NCI-H1092 treated with DMSO at 0.1 percent for 48 hours (cell line): ENCODE measurements at places on chromosomes 5 and 9.
A peak's percentile ranks its signal among the peaks of the same experiment; 100 is the strongest.

DNA sequence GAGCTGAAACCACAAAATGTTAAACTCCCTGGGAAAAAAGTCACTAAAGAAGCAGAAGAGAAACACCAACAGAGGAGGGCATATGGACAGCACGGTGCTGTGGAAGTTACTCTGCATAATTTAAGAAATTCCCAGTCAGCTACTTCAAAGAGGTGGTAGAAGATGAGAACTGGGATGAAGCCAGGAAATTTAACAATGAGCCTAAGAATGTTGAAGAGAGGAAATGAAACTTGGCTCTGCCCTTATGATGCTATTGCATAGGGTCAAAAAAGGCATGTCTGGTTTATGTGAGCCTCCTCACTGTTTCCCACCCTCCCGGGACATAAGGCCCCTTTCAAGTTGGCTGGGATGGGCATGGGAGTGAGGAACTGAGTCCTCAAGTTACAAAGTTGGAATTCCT, 25.4 kb upstream of the SNX18 start:
- DNase-seq: no peak

DNA sequence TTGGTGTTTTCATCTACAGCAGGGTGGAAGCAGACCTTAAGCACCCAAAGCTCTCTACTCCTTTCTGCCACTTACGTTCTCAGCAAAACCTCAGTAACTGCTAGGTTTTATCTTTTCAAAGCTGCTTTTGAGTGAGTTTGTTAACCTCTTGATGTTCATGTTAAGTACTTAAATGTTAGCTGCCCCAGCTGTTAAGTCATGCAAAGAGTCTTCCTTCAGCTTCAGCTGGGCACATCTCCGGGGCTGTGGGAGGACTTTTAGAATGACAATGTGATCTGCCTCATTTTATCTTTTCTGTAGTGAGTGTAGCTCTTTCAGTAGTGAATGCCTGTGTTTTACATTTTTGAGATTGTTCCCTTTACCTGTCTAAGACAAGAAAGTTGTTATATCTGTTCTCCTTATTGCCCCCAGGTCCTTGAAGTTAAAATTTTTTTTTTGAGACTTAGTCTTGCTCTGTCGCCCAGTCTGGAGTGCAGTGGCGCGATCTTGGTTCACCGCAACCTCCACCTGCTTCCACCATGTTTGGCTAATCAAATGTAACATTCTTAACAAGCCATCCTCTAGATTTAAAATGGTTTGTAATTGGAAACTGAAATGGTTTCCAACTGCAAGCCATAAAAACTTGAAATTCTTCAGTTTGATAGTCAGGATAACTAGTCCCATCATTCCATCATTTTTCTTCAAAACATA, 19.6 kb downstream of the KDM4C start:
- DNase-seq: no peak

DNA sequence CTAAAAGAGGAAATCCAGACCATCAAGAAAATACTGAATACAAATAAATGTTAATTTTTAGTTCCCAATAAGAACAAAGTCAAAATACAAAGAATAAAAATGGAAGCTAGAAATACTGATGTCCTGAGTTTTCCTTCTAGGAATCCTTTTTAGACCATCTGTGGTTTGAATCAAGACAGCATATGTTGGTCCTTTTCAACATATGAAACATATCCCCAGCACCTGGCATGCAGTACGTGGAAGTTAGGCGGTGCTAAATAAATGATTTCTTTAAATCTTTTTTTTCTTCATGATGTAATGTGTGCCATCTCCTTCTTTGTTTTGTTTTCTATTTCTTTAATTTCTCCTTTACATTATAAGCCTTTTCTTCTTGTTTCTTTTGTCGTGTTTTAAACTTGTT, 34.0 kb downstream of the KIAA1958 start:
- no peak for DNase-seq

DNA sequence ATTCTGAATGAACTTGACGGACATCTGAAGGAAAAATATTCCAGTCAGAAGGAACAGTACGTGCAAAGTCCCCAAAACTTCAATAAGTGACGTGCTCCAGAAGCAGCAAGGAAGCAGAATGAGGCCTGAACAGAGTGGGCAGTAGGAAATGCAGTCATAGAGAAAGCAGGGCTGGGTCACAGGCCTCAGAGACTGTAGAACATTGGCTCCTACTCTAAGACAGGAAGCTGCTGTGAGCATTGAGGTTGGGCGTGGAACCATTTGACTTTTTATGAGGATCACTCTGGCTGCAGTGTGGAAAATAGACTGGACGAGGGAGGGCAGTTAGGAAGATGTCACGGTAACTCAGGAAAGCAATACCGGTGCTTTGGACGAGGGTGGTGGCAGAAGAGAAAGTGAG, 64.0 kb downstream of the DOCK8 start:
- DNase-seq: no peak

DNA sequence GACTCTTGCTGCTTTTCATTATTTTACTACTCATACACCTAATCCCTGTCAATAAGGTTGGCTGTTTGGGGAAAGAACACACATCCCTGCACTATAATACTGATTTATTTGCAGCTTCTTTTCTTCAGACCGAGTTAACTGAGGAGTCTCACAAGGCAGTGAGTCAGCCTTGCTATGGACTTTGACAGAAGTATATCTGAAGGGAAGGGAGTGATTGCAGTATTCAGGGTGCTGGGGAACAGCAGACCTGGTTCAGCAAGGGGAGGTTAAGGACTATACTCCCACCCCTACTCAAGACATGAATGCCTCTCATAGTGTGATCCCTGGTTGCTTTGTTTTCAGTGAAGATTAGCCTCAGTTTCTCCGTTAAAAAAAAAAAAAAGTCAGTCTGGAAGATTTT, 99.8 kb downstream of the TLE4 start:
- DNase-seq: no peak

DNA sequence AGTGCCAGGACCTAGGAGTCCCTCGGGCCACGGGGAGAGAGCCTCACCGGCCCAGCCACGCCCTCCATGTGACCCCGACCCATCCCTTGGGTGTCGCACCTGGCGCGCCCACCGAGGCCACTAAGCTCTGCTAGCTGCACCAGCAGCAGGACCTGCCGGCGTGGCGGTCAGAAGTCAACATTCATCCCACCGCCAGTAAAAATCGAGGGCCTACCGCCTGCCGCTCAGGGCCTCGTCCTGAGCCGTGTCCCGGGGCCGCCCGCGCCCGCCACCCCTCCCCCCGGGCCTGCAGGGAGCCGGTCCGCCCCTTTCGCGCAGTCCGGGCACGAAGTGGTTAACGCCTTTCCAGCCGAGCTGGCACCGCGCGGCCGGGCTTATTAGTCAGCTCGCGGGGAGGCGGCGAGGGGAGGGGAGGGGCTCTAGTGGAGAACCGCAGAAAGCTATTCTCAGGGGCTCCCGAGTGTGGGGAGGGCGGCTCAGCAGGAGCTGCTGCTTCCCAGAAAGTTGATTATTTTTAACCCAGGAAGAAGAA, 124.4 kb downstream of the C9orf50 start:
- DNase-seq: peak; percentile 93

DNA sequence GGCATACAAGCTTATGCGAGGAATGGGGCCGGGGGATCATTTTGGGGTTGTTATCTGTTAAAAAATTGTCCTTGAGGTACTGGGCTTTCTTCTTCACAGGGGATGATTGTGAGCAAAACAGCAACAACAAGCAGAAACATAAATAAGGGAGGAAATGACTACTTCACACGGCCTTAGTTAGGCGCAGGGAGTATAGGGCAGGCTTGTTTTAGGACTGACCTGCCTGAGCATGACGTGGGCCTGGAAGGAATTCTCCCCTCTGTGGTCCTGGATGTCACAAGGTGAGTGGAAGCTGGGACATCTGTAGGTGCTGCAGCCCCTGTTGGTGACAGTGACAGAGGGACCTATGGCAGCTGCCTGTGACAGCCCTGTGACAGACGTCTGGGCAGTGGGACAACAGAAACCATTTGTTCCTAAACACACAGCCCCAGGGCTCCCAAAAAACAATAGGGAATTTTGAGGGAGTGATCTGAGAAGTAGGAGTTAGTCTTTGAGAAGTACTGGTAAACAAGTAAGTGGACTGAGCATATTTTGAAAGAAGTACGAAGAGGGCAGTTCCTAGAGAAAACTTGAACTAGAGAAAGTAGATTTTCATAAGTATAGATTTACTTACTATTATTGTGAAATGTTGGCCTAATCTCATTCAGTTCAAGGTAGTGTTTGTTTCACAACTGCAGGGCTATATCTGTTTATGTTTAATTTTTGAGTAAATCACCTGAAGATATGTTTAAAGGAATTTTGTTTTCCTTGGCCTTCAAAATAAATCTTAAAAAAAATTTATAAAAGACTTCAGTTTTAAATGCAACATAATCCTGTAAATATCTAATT, 113.1 kb downstream of the KDM4C start:
- no peak for DNase-seq

DNA sequence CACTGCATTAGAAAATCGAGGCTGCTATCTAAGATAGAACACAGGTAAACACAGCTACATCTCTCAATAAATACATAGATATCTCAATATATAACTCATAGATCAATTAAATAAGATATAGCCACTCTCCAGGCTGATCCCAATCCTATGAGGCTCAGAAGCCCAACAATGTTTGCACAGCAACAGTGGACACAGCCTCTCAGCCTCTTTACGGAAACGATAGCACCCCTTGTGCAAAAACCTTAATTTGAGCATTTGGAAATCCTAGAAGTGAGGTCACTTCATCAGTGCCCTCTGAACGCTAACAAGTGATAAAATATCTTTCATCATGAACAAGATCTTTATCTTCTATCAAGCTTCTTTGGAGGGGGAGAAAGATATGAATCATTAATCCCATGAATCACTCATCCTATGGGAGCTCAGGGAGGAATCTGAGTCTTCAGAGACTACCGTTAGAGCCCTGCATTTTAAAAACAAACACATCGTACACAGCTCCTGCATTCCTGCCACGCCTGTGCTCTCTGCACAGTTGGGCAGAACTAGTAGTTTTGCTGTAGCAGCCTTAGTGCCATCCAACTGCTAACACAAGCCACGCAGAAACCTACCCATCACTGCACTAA, 71.4 kb downstream of the MED27 start:
- no peak for DNase-seq

GRCh38 chr5:87836696-87837095, 424.0 kb upstream of the CCNH start:
- no peak for DNase-seq

- DNase-seq: no peak
These were observed 321.3 kb downstream of the EPB41L4A start for GRCh38 chr5:112097768-112098167.

- no peak for DNase-seq
These were observed 398.6 kb downstream of the PSAT1 start for GRCh38 chr9:78695519-78695918.

DNA sequence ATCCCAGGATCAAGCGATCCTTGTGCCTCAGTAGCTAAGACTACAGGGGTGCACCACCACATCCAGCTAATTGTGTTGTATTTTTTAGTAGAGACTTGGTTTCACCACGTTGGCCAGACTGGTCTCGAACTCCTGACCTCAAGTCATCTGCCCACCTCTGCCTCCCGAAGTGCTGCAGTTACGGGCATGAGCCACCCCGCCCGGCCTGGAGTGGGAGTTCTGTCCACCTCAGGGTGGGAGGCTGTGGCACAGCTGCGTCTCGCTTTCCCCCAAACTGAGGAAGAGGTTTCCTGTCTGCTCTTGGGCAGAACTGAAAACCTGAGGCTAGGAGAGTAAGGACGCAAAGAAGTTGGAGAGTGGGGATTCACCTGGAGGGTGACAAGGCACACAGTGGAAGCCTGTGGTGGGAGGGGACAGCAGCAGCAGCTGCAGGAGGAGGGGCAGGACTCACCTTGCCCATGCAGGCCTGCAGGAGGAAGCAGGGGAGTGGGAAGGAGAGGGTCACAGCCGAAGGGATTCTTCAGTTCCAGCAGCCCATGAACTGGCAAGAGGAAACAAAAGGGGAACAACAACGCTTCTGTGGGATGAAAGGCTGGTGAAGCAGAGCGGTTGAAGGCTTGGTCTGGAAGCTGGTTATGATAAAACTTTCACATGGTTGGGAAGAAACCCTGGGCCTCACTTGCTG, 181.4 kb downstream of the GAS1 start:
- DNase-seq: no peak

- DNase-seq: peak; percentile 76
These were observed 2.5 kb upstream of the RGMB start for GRCh38 chr5:98770911-98771322.

GRCh38 chr5:80895523-80895922, 64.6 kb upstream of the RASGRF2 start:
- no peak for DNase-seq

DNA sequence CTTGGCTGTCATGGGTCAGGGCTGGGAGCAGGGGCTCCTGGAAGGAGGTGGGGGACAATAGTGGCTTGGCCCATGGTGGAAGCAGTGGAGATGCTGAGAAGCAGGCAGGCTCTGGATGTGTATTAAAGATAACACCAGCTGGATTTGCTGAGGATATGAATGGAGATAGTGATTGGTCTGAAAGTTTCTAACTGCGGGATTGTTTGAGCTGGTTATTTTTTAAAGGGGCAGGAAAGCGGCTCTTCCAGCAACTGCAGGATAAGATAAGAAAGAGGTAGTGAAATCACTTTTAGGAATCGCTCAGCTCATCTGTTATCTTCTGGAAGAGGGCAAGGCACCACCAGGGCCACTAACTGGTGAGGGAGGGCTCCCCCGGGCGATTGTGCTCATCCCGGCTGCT, 125.5 kb downstream of the TENT4A start:
- DNase-seq: no peak

DNA sequence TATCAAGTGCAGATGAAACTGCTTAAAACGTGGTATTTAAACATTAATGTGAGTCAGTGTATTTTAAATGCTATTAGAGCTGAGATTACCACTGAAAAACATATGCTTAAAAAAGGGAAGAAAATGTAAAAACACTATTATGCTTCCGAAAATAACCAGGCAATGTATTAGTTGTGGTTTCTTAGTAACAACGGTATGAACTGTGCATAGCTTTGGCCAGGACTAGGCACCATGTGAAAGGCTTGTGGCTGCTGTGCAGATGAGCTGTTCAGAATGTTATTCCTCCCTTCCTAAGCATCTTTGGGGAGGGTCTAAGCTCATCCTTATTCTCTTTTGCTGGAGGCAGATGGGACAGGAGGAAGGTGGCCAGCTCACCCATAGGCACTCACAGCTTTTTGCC, 84.9 kb downstream of the NTRK2 start:
- no peak for DNase-seq

- DNase-seq: no peak
These were observed 792.8 kb upstream of the NUDT12 start for GRCh38 chr5:104355350-104355749.

GRCh38 chr5:133680830-133681565, 68.7 kb upstream of the FSTL4 start:
- no peak for DNase-seq

GRCh38 chr9:80605129-80605528, 1033.4 kb downstream of the TLE4 start:
- DNase-seq: peak; percentile 71

DNA sequence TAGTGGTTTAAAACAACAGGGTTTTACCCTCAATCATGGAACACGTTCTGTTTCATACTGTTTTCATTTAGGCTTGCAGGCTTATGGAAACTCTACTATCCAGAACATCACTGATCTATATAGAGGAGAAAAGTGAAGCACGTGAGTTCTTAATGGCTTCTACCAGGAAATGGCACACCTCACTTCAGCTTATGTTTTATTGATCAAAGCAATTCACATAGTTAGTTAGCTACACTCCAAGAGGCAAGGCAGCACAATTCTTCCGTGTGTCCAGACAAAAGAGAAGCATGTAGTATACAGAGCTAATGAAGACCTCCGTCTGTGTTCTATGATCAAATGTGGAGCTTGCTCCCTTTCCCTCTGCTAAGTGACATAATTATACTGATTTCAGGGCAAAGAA, 353.3 kb upstream of the CD180 start:
- no peak for DNase-seq

- DNase-seq: peak; percentile 46
These were observed 1.1 kb downstream of the EPB41L4B start for GRCh38 chr9:109319626-109320241.

- no peak for DNase-seq
These were observed 33.5 kb downstream of the GADD45G start for GRCh38 chr9:89638359-89638758.
